ENCODE measurements at places on chromosomes 6 and 20. TPM values are rescaled to one million over a fixed set of nuclear protein-coding genes. Genes with fewer than 3 reads are reported as not detected.

- no peak for DNase-seq
These were observed 200.3 kb downstream of the ANKRD60 start for GRCh38 chr20:58028123-58028522.

DNA sequence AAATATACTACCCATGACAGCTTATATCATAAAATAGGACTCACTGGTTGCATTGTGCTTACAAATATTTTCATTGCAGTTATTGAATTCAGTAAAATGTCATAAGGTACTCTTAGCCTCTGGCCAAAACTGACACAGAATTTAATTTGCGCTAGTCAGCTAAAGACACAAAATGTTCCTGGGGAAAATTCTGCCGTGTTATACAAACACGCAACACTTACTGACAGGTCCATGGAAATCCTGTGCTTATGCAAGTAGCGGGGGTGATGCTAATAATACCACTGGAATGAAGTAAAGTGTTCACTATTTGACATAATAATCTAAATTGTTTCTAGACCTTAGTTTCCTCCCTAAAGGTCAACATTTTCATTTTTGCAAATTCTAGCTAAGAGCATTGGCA lies 354.4 kb upstream of the RSPO3 start:
- DNase-seq = no peak

DNA sequence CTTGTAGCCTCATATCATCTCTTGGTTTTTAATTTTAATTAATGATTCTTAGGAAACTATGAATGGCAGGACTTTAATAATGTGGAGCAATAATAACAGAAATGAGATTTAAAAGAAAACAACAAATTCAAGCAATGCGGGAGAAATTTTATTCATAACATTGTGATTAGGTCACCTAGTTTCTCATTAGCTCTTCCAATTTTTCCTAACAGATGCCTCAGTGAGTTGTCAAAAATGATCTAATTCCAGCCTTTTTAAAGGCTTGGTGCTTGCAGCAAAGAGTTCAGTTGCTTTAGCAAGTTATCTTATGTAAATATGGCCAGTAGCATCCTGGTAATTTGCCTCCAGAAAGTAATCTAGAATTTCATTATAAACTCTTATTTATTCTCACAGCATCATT lies 20.4 kb downstream of the PDE7B start:
- DNase-seq = no peak

GRCh38 chr6:87105823-87106222 lies 10.9 kb upstream of the CGA start:
- DNase-seq = no peak

DNA sequence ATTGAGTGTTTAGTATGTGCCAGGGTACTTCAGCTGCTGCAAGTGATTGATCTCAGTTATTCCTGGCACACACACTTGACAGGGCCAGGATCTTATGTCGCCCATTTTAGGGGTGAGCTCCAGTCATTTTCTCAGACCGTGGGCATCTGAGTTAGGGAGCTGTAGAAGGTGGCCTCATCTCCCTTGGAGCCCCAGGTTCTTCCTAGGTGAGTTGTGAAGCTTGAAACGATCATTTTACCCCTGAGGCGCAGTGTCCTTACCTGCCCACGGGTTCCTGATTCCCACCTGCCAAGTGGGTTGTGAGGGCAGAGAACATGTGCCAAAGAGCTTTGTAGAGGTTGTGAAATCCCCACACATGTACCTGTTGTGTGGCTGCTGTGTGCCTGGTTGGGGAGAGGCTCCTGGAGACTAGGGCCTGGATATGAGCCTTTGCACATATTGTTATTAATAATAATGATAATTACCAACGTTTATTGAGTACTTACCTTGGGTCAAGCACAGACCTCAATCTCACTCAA lies 465 bp upstream of the KCNS1 start:
- no peak for DNase-seq

GRCh38 chr20:62760471-62760855 lies 35.8 kb upstream of the MRGBP start:
- no peak for DNase-seq

DNA sequence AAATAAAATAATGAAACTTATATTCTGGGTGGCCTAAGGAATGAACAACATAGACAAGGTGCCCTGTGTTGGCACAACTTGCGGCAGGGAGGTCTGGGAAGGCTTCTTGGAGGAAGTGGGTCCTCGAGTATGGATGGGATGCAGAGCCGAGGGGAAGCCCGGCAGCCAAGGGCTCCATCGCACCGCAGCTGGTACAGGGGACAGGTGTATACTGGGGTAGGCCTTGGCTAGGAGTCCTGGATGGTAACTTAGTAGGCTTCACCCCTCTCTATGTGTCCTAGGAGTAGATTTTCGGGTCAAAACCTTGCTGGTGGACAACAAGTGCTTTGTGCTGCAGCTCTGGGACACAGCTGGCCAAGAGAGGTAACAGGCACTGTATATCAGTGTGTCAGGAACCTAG lies 28.0 kb downstream of the RAB44 start:
- DNase-seq = no peak

Gene CASP8AP2
- 15.7 TPM for polyA plus RNA-seq

DNA sequence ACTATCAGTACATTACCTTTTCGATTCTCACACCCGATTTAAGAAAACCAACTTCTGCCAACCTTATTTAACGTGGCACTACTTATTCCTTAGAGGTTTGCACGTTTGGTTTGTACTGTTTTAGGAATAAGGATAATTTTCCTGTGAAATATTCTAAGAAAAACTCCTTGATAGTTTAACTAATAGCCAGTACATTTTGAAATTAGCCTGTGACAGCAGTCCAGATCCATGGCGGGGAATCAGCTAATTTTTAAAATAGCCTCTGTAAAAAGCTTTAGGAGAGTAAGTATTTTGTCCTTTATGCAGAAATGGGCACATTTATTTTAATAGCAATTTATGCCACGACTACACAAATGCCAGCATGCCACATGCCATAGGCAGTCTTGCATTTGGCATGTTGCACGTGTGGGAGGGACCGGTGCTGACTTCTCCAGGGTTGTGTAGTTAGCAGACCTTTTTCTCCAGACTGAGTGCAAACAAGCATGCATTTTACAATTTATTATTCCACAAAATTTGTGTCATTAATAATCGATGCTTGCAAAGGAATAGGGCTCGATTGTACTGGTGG lies 6.2 kb downstream of the FOXC1 start:
- no peak for DNase-seq

GRCh38 chr20:17228624-17229061 lies 1.8 kb downstream of the PCSK2 start:
- no peak for DNase-seq

Gene CRNKL1
- 24.6 TPM for polyA plus RNA-seq

DNA sequence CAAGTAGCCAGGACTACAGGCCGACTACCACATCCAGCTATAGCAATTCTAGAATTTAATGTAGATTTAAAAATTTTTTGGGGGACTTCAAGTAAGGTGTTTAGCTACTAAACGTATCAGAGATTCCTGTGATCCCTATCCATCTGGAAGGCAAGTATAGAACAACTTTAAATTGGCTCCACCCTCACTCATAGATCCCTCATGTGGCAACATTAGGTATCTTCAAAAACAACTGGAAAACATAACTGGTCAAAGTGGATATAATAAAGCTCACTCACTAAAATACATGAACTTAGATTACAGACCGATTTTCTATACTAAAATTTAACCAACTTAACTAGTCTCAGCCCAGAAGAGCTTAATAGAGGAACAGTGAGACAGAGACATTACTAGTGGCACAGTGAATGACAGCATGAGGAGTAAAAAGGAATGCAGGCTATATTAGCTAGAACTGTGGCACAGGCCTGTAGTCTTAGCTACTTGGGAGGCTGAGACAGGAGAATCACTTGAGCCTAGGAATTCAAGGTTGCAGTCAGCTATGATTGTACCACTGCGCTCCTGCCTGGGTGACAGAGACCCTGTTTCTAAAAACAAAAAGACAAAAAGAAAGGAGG lies 14.7 kb downstream of the NUP153 start:
- DNase-seq = no peak

- no peak for DNase-seq
These were observed 30.3 kb upstream of the MDGA1 start for GRCh38 chr6:37727996-37728395.

DNA sequence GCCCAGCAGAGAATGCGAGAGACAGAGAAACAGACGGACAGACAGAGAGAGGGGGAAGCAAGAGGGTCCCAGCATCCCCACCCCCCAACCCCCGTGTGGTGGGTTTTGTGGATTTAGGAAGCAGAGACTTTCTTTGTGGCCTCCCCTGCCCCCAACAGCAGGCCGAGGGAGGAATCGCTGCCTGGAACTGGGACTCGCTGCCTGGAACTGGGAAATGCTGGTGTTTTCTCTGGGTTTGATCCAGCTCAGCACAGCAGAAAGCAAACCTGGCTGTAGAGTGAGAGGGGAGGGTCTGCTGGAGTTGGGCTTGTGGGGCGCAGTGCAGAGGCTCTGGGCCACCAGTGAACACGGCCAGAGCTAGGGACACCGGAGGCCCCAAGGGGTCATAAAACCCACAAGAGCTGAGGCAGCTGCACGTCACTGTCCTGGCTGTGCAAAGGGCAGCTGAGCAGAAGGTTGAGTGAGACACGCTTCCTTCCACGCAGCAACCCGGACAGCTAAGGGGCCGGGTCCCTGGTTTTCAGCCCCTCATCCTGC lies 181.8 kb downstream of the TAF4 start:
- DNase-seq = no peak

GRCh38 chr6:160678230-160678629 lies 14.2 kb upstream of the LPA start:
- DNase-seq = no peak

- no peak for DNase-seq
These were observed 132.0 kb downstream of the PHACTR3 start for GRCh38 chr20:59736366-59736765.

GRCh38 chr20:21353236-21353635 lies 44.1 kb downstream of the NKX2-4 start:
- DNase-seq = no peak

DNA sequence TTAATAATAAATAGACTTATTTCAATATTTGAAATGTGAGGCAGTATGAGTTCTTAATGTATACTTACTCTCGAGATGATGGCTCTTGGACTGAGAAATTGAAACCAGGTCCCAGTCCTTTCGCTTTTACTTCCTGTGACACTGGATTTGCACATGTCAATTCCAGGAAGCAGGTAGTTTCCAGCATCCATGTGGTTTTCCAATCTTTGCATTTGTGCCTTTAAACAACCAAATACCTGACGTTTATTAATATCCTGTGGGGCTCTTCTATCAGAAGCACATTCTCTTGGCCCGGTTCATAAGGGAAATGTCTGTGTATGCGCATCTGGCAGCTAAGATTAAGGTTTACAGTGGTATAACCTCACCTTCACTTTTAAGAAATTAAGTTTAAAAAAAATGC lies 13.1 kb downstream of the UTRN start:
- DNase-seq = no peak

DNA sequence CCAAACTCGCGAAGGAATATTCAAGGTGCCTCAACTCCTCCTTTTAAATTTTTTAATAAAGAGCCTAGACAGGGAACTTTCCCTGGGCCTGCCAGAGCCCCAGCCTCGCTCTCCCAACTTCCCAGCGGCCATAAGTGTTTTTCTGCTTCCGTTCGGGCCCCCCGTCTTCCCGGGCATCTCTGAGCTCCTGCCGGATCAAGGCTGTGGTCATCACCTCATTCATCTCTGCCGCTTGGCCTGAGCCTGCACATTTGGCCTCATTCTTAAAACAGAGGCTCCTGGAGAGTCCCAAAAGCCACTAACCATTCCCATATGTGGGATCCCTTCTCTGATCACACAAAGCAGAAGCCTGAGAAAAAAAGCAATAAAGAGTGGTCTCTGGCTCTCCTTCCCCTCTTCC lies 969.1 kb upstream of the DEFB115 start:
- no peak for DNase-seq

GRCh38 chr6:38159596-38159995 lies 340.1 kb downstream of the ZFAND3 start:
- DNase-seq = no peak

DNA sequence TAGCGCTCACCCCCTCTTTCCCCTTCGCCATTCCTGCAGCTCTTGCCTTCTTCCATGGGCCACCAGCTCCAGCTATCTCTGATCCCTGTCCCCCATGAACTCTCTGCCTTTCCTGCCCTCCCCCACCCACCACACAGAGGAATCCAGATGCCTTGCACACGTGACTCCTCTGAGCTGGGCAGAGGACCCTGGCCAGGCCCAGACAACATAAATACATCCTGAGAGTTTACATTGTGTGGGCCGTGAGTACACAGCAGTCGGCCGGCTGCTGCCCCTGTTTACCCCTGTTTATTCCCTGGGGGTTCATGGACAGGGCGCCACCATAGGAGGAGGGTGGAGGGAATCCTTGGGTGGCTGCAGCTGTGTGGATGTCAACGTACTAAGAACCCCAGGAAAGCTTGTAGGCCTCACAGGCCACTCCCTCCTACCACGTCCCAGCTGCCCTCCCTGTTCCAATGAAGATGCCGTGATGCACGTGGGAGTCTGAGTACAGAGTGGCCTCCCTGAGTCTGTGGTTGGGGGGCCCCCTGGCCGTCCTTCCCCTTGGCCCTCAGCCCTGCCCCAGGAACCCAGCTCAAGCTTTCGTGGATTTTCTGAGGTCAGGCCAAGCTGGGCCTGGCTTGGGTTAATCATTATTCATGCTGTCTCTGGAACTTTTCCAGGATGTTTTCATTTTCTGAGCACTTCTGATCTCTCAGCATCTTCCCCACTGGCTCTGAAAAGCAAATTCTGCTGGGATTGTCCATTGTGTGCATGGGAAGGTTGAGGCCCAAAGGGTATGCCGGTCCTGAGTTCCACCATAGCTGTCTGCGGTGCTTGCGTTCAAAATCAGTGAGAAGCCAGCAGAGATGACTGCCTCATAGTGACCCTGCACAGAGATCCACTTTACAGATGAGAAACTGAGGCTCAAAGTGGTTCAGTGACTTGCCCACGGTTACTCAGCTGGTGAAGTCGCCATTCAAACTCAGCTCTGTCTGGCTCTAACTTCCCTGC lies 136.3 kb downstream of the MRPL14 start:
- peak; percentile 61 for DNase-seq

GRCh38 chr6:14431385-14432330 lies 314.1 kb downstream of the CD83 start:
- peak; percentile 59 for DNase-seq

DNA sequence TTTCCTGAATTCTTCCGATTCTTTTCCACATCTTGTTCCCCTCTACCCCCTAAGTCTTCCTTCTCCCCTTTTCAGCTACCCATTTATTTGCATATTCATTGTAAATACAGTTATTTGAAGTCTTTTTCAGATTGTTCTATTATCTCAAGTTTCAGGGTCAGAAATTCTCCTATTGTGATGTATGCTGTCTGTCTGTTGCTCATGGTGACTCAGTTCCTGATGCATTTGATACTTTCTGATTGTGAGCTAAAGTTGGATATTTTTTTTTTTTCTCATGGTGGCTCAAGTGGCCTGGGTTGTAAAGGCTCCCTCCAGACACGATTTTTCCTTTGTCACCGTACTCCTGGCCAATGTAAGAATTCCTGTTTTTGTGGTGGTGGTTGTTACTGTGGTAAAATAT lies 4.9 kb upstream of the PI16 start:
- no peak for DNase-seq

- DNase-seq = no peak
These were observed 63.4 kb upstream of the AFDN start for GRCh38 chr6:167763056-167763944.

Gene NFATC2
- polyA plus RNA-seq = 5.9 TPM

GRCh38 chr6:137283940-137284810 lies 65.0 kb upstream of the IFNGR1 start:
- DNase-seq = no peak

- no peak for DNase-seq
These were observed 55.9 kb downstream of the IL22RA2 start for GRCh38 chr6:137117581-137117980.

- no peak for DNase-seq
These were observed 154.4 kb upstream of the MLIP start for GRCh38 chr6:53956804-53957203.

Gene KCTD20
- polyA plus RNA-seq = not detected

- no peak for DNase-seq
These were observed 278 bp downstream of the UST start for GRCh38 chr6:148747145-148747470.

Measured in muscle of arm (tissue), 14 donors.